ENCODE measurements at places on chromosomes 4 and X. TPM values are rescaled to one million over a fixed set of nuclear protein-coding genes. Genes with fewer than 3 reads are reported as not detected.

DNA sequence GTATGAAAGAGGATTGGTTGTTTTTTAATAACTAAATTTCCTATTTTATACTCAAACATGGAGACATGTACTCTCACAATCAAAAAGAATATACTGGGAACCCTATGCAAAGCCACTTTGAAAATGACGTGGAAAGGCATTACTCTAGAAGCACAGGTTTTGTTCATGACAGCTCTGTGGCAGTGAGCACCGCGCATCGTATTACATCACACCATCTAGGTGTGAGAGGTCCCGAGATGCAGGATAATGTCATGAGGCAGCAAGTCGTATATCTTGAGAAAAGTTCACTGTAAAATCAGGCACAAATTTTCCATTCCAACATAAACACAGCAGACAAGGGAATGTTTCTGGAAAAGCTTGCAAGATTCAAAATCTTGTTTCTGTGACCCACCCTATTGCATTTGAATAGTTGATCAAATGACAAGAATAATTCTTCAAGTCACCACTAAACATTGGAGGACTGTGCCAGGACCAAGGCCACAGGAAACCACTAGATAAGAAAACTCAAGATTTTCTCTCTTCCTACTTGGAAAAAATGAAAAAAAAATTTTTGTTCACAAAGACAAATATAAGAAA, 127.6 kb downstream of the LDB2 start:
- no peak for DNase-seq

DNA sequence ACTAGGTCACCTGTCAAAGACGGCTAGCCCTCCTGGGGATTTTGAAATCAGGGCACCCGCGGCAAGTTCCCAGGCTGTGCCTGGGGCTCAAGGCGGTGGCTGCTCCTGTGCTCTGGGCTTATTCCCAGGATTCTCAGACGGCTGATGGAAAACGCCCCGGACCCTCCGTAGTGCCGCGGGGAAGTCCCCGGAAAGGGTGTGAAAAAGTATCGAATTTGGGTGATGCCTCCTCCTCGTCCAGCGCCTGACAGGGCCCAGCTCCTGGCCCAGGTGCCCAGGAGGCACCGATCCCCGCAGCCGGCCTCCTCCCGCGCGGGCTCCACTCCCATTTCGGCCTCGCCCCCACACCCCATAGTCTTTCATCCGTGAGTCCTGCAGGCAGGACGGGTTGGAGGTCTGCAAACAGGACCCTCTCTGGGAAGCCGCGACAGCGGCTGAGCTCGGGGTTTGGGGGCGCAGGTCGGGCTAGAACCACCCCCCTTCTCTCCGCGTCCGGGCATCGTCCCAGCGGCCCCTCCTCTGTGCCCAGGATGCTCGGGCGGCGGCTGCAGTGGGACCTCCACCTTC, 1.1 kb upstream of the NSG1 start:
- no peak for DNase-seq

DNA sequence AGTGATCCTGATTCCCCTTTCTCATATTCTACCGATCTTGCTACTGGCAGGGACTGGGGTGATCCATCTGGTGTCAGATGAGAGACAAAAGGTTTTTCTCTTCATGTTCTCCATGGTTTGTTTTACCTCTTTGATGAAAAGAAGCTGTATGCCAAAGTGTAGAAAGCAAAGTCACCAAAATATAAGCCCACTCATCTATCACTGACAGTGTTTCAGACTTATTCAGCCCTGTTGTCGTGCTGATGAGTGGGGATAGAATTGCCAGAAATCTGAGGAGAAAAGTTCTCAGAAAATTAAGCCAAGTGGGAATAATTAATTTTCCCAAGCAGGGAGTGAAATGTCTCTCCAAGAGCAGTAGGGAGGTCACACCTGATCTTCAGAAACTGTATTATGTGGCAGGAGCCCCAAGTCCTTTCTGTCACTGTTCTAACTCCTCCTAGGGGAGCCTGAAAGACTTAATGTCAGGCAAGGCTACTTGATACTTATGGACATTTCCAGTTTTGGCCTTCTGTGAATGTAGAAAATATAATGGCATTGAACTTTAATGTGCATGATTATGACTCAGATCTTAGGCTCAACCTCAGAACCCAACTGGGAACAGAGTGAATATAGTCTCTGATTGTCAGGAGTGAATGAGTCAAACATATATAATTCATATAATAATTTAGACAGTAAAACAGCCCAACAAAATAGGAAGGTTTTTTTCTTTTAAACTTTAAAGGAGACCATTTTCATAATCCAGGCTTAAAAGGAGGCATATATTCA, 298.1 kb downstream of the ANKRD50 start:
- no peak for DNase-seq

DNA sequence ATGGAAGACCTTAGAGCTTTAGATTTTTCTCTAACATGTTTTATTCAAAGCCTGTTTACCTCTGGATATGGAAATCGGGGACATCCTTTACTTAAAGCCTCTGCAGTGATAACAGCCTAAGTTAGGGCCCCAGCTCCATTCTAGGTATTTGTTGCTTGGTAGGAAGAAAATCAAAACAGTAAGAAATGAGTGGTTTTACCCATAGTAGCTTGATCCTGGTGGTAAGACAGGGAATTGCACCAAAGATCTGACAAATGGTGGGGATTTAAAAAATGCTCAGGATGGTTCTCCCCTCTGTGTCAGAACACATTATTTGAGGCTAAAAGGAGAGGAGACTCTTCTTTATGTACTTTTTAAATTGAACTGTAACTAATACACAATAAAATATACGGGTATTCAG, 52.4 kb downstream of the AFF2 start:
- DNase-seq: no peak

- no peak for DNase-seq
Measured at GRCh38 chrX:45424326-45424725, 223.7 kb upstream of the DIPK2B start.

GRCh38 chr4:1058997-1059665, 47.7 kb downstream of the FGFRL1 start:
- no peak for DNase-seq

MTMR8 gene
- 13.0 TPM for total RNA-seq

H2BW2 gene
- total RNA-seq: 0.26 TPM

Measured in ureter (tissue), 1 donor.